HT1080 (cell line): ENCODE measurements at places on chromosomes 7 and 10.

DNA sequence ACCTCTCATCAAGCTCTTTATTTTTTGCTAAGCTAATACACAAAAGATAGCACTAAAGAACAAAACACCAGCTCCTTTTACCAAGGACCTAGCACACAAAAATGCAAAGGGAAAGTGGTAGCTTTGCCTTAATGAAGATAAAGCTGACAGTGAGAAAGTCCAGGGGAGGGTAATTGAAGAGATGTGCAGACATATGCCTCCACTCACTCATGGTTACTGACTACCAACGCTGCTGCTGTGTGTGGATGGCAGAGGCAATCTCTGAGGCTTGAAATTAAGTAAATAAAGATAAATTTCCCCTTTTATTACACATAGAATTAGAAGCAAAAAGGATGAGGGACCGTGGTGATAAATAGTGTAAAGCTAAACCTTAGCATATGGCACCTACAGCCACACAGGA lies 87.0 kb downstream of the HGF start:
- DNase-seq: no peak

- no peak for DNase-seq
Observed at GRCh38 chr10:129971381-129972144, 7.5 kb upstream of the EBF3 start.

DNA sequence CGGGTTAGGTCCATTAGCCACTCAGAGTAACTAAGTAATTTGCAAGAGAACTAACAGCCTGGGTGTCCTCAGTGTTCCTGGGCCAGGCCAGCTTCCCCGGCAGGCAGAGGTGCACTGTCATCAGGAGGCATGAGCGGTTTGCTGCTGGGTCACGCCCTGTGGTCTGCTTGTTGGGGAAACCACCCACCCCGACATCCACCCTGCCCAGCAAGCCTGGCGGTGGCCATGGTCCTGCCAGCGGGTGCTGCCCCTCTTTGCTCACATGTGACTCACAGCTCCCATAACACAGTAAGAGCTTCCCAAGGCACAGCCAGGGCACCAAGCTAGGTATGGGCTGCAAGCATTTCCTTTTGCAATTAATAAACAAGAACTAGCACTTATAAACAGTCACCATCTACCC lies 75.9 kb downstream of the RGS10 start:
- peak; percentile 66 for DNase-seq

- no peak for DNase-seq
Observed at GRCh38 chr7:24733414-24734060, 23.7 kb downstream of the GSDME start.

GRCh38 chr10:61960396-61961120 lies 59.1 kb downstream of the ARID5B start:
- DNase-seq: no peak

DNA sequence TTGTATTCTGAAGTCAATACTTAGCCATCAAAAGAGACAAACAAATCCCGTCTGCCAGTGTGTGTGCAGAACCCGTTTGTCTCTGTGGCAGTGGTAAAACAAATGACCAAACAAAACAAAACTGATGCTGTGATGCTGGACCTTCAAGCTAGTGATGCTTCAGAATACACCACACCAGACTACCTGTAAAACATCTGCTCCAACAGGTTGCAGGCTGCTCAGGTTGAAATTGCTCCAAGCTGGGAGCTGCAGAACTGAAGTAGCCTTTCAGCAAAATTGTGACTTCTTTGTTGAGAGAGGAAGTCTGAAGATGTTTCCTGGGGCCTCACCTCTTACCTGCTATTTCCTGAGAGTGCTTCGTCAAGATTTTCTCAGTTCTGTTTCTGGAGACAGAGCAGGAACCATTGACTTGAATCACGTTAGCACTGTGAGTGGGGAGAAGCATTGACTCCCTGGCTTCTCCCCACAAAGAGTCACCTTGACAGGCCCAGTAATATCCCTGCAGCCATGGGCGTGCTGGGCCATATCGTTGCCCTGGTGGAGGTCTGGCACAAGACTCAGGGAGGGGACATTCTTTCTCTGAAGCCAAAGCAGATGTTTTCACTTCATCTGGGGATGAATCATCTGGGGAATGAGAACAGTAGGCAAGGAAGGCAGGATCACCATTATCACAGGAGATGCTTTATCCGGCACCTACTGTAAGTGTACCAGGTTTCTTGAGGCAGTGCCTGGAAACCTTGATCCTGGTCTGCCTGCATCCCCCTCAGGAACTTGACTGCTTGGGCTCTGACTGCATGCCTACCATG lies 80.2 kb downstream of the RBM20 start:
- no peak for DNase-seq

GRCh38 chr10:120609006-120609405 lies 152.0 kb downstream of the PLPP4 start:
- DNase-seq: no peak

DNA sequence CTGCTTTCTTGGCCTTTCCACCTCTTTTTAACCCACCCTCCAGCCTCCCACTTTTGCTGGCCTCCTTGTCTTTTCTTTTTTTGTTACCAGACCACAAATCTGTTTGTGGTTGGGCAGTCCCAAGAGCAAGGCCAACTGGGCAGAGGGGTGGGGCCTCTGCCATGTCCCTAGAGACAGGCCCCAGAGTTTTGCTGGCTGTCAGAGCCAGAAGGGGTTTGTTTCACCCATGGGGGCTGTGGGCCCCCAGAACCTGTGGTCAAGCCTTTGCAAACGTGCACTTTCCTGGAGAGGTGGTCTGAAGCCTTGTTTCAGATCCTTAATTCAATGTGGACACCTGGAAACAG lies 10.3 kb downstream of the ZMIZ1 start:
- DNase-seq: no peak

DNA sequence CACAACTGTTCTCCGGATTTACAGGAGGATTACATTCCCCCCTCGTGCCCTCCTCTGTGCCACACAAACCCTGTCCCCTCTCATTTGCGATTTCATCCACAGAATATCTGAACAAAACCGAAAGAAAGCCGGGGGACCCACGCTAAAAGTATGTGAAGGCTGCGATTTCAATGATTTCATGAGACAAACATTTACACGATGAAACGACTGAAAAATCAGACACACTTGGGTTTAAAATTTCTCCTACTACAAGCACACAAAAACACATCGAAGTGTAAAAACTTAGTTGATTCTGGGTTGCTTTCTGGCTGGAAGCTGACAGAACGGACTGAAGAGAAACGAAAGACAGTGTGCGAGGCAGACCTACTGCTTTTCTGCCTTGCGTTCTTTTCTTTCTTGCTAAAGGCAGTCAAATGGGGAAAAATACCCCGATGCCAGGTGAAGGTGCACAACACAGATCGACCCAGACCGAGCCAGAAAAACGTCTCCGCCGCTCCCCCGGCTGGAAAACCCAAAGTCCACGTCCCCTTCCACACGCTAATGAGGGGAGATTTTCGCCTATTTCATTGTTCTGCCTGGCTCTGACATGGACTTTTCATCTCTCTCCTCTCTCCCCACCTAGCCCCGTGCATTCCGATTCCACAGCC lies 1.2 kb downstream of the HIPK2 start:
- peak; percentile 23 for DNase-seq

GRCh38 chr10:125041856-125042506 lies 100.1 kb downstream of the ZRANB1 start:
- no peak for DNase-seq

GRCh38 chr7:151699147-151699927 lies 177.6 kb downstream of the PRKAG2 start:
- DNase-seq: peak; percentile 97

GRCh38 chr7:128804484-128804883 lies 12.7 kb downstream of the CCDC136 start:
- no peak for DNase-seq

DNA sequence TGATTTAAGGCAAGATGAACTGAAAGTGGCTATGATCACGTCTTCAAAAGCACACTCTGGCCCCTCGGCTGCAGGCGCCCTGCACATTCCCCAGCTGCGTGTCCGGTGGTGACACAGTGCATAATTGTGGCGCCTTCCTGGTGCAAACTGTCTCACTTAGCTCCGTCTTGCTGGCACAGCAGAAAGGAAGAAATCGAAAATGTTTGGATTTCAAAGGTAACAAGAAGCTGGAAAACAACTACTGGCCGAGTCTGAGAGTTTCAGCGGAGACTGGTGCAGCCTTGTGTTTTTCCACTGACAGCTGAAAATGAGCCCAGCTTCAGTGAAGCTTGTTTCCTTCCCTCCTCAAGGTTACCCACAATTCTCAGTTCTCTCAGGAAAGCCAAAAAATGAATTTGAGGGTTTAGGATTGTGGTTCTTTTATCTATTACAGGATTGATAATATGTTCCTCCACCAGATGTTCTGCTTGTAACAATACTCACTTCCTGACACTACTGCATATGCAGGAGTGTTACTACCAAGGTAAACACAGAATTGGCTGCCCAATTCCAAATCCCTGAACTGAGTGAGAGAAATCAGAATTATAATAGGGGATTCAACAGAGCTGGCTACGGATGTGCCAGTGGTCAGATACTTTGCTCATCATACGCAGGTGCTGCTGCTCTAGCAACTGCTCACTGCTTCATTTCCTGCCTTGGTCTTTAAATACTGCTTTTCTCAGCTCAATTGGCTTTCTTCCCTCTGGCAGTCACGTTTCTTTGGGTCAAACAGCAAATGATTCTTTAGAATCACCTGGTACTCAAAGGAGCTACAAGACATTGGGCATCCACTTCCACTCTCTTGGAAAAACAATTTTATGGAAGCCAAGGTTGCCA lies 63.7 kb downstream of the TRUB1 start:
- peak; percentile 14 for DNase-seq

DNA sequence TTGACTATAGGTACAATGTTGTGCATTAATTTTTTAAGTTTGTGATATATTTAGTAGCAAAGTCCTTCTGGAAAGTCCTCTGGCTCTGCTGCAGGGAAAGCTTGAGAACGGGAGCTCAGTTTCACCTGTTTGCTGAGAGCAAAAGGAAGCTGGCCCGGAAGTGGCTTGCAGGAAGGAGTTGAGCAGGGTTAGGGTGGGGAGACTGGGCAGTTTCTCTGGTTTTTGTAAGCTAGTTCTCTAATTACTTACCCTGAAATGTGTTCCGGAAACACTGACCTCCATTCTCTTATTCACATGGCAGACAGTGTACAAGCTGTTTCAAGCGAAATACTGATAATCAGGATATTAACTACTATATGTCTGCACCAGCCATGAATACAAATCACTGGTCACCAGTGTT lies 22.3 kb downstream of the MAP3K8 start:
- DNase-seq: no peak

GRCh38 chr7:131383417-131384285 lies 56.0 kb downstream of the MKLN1 start:
- peak; percentile 1 for DNase-seq

DNA sequence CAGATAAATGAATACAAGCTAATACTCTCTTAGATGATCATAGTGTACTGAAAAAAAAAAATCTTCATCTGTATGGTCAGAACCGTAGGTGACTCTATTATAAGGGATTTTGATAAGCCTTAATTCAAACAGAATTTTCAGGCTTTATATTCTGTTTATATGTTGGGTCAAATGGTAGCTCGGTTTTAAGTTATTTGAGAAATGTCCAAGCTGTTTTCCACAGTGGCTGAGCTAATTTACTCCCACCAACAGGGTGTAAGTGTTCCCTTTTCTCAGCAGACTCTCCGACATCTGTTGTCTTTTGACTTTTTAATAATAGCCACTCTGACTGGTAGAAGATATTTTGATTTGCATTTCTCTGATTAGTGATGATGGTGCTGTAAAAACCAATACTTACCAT lies 328.8 kb upstream of the MAGI2 start:
- DNase-seq: no peak

GRCh38 chr10:4838743-4839142 lies 12.7 kb downstream of the AKR1E2 start:
- no peak for DNase-seq

DNA sequence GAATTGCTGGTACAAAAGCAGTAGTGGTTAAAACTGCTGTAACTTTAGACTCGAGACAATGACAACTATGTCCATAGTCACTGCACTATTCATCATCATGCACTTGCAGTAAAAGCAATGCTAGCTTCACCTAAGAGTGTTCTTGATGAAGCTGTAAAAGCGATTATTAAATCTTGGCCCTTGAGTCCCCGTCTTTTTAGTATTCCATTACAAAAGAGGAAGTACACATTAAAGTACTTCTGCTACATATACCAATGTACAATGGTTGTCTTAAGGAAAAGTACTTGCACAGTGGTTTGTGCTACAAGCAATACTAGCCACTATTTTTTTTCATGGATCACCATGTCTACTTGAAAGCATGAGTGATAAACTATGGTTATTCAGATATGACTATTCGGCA lies 78.3 kb downstream of the ATAD1 start:
- no peak for DNase-seq

DNA sequence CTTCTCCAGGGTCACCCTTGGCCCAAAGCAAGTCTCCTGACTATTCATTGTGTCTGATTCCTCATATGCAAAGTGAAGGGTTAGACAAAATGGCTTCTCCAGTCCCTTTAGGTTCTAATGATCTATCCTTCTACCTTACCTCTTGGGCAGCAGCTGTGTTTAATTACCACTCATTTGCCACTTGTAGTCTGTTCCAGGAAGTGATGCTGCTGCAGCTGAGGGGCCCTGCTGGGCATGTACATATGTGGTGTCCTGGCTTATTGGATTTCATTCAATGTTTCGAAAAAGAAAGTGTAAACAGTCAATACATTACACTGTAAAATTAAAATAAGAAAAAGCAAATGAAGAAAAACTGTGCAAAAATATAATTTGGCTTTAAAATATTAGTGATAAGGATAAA lies 36.6 kb downstream of the SCIN start:
- no peak for DNase-seq

- peak; percentile 24 for DNase-seq
Observed at GRCh38 chr10:10677479-10677878, 340.2 kb upstream of the CELF2 start.

DNA sequence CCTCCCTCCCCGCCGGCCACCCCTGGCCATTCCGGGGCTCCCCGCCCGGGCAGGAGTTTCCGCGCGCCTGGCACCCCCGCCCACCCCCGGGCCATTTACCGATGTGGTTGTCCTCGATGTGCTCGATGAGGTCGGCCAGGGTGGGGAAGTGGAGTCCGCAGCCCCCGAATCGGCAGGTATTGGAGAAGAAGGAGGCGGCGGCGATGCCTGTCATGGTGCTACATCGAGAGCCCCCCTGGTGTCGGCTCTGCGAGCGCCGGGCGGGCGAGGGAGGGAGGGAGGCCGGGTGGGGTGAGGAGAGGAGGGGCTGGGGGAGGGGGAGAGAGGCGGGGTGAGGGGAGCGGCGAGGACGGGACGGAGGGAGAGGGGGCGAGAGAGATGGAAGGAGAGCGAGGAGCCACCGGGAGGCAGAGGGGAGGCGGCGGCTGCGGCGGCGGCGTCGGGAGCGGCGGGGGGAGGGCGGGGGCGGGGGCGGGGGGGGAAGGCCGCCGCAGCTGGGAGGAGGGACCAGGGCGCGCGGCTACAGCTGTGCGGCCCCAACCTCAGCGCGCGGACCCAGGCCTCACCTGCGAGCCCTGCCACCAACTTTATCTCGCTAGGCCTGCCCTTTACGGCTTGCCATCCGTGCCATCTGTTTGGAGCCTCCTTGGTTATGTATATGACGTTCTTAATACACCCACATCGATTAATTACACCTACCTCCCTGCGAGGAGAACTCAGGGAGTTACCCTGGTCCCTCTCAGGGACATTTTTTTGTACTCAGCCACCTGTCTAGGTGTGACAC lies at the start of gene JAZF1:
JAZF1 (minus strand) TSS at position 432 of the 784 bp plus-strand sequence.
- no peak for DNase-seq
